ENCODE measurements at places on chromosomes 13 and 19.

- DNase-seq: no peak
Observed at GRCh38 chr13:102962430-102962829, 103.8 kb downstream of the SLC10A2 start.

DNA sequence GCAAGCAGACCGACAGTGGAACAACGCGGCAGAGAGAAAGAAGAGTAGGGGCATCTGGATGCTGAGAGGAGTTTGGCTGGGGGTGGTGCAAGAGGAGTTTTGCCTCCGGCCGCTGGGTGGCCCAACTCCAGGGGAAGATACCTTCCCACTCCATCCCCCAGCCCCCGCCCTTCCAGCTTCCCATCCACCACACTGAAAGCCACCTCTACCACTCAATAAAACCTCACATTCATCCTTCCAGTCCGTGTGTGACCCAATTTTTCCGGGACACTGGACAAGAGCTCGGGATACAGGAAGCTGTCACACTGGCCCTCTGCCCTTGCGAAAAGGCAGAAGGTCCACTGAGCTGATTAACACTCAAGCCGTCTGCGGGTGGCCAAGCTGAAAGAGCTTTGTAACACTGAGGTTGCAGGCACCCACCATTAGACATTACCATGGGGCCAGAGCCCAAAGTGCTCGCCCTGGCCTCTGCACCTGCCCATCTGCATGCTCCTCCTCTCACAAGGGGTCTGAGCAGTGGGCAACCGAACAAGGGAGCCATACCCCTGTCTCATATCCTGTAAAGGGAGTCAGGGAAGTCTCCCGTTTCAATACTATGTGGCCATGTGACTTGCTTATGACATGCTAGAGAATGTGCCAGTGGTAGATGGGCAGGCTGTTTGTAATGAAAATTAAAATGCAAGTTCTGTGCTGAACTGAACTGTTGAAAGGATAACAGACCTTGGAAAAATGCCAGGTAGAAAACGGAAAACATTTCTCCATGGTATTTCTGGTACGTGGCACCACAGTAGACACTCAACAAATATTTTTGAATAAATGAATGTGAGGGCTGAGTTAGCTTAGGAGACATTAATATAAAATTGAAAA, 205.1 kb upstream of the STARD13 start:
- DNase-seq: no peak

- DNase-seq: no peak
Observed at GRCh38 chr19:17389957-17390664, 3.9 kb downstream of the CCDC194 start.

DNA sequence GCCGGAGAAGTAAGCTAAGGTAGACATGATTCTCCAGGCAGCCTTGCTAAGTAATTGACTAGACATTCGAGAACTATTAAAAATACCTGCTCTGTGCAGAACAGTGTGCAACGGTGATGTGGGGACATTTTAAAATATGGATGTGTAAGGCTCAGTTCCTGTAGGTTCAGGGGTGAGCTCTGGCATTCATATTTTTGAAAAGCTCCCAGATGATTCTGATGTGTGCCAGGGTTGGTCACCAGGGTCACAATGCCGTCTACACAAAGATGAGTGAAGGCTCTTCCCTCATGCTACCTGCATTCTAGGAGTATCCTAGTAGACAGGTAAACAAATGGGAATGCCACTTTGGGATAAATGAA, 702 bp upstream of the EPSTI1 start:
- DNase-seq: no peak

GRCh38 chr19:28326746-28327145, 886.2 kb downstream of the UQCRFS1 start:
- DNase-seq: no peak

DNA sequence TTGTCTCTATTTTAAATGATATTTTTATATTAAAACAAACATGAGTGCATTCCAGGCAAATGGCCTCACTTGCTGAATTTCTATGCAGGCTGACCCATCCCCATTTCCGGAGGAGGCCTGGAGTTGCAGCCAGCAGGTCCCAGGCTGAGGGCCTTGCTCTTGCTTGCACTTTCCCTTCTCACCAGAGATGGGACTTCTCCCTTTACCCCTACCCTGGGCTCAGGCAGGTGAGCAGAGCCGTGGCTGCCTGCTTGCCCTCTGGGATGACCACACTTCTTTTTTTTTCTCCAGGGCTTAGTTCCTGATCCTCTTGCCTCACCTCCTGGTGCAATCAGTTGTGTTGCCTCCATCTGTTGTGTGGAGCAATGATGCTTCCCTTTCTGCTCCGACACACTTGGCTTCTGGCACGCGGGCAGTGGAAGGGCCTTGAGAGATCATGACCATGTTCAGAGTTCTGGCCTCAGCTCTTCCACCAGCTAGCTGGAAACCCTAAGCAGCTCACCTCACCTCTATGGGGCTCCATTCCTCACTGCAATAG, 11.1 kb upstream of the OLFM4 start:
- no peak for DNase-seq

DNA sequence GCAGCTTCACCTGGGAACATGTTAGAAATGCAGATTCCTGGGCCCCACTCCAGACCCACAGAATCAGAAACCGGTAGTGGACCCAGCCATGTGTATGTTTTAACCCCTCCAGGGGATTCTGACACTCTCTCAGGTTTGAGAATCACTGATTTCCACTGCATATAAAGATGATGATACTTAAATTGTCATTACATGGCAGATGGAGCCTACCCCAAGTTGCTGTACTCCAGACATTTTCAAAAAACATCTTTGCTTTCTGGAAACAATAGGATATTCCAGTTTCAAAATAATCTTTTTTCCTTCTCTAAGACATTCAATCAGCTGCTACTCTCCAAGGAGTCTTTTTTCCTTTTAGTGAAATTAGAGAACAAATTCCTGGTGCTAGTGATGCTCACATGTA, 48.6 kb upstream of the RGCC start:
- peak; percentile 41 for DNase-seq

DNA sequence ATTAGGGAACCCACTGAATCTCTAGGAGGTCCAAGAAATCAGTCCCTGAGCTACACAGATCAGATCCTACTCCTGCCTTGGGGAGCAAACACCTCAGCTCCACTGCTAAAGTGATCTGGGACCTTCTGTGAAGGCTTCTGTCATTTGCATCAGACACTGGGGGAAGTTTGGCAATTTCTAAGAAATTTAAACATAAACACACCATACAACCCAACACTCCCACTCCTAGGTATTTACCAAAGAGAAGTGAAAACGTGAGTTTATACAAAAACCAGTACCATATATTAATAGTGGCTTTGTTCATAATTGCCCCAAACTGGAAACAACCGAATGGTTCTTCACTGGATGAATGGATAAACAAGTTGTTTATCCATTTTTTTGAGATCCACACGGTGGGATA, 7.3 kb upstream of the TYROBP start:
- DNase-seq: no peak

- DNase-seq: no peak
Observed at GRCh38 chr13:38804536-38804935, 117.7 kb downstream of the FREM2 start.

DNA sequence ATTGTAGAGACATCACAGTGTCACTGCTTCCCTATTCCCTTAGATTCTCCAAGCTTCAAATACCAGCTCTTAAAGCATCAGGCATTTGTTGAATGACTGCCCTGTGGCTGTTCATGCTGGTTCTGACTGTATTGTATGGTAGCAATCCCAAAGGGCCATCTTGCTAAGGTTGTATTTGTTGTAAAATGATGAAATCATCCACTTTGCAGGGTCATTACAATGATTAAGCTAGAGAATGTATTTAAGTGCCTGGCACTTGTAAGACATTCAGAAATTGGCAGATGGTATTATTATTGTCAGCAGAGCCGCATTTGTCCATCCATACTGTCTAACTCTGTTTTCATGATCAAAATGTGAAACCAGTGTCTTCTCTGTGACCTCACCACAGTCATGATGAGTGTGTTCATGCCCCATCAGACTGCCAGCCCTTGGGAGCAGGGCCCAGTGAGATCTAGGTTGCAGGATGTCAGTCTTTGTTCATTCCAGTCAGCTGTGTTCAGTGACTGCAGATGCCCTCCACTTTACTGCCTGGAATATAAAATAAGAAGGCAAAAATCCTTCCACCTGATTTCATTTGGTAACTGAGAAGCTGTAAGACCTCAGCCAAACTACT, 86.1 kb downstream of the DHRS12 start:
- no peak for DNase-seq

DNA sequence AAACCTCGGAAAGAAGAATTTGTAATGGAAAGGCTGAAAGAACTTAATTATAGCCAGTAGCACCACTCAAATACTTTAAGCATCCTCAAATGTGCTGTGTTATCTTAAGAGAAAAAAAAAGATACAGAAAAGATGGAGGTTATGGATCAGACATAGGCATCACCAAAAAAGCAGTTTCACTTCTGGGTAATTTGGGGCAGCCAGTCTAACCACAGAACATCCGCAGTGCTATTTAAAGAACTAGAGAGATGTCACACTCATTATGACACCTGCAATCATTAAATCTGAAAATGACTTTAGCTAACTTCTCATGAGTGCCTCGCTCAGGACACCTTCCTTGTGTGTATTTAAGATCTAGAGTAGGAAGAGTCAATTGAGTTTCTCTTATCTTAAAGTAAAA, 211.8 kb downstream of the RBM26 start:
- DNase-seq: no peak

DNA sequence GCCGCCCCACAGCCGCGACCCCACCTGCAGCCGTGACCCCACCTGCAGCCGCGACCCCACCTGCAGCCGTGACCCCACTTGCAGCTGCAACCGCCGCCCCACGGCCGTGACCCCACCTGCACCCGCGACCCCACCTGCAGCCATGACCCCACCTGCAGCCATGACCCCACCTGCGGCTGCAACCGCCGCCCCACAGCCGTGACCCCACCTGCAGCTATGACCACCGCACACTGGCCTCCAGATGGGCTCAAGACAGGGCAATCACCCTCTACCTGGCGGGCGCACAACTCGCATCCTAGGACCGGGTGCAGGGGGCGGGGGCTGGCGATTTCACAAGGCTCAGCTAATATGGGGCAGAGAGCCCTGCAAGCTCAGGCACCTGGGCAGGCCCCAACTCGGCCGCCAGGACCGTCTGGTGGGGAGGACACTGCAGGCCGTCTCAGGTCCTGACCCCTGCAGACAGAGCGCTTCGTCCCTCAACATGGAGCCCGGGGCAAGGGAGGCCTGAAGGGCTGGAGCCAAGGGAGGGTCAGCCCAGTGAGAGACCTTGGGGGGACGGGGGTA, 15.1 kb downstream of the SBNO2 start:
- DNase-seq: no peak

DNA sequence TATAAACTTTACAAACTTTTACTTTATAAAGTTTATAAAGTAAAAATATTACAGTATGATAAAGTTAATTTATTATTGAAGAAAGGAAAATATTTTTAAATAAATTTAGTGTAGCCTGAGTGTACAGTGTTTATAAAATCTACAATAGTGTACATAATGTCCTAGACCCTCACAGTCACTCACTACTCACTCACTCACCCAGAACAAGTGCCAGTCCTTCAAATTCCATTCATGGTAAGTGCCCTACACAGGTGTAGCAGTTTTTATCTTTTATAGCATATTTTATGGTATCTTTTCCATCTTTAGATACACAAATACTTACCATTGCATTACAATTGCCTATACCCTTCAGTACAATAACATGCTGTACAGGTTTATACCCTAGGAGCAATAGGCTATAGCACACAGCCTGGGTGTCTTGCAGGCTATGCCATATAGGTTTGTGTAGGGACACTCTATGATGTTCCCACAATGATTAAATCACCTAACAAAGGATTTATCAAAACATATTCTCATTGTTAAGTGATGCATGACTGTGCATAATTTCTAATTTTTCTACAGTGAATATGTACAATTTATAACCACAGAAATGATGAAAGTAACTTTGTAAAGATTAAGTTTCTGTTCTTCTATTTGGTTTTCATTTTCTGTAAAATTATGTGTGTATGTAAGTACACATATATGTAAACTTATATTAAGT, 98.0 kb downstream of the SPRY2 start:
- no peak for DNase-seq

DNA sequence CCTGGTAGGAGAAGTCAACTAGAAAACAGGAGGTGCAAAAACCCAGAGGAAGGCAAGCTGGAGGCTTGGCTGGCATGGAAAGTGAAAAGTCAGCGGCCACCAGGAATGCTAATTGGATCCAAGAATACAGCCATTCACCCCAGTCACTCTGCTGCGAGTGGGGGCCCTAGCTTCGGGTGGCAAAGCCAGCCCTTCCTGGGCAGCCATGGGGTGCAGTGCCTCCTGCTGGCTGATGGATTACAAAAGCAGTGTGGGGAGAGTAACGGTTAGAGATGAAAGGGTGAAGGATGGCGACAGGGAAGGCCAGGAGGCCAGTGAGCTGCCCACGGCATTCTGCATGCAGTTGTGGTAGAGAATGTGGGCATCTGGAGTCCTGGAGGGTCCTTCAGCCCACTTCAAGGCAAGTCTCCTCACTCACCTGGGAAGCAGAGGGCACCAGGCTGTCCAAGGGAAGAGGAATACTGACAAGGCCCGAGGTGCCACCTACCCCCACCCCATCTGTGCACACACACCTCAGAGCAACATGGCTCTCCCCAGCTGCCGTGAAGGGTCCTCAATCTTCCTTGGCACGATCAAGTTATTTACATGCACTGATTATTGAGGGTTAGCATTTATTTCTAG, 20.3 kb upstream of the EPHX3 start:
- DNase-seq: no peak

DNA sequence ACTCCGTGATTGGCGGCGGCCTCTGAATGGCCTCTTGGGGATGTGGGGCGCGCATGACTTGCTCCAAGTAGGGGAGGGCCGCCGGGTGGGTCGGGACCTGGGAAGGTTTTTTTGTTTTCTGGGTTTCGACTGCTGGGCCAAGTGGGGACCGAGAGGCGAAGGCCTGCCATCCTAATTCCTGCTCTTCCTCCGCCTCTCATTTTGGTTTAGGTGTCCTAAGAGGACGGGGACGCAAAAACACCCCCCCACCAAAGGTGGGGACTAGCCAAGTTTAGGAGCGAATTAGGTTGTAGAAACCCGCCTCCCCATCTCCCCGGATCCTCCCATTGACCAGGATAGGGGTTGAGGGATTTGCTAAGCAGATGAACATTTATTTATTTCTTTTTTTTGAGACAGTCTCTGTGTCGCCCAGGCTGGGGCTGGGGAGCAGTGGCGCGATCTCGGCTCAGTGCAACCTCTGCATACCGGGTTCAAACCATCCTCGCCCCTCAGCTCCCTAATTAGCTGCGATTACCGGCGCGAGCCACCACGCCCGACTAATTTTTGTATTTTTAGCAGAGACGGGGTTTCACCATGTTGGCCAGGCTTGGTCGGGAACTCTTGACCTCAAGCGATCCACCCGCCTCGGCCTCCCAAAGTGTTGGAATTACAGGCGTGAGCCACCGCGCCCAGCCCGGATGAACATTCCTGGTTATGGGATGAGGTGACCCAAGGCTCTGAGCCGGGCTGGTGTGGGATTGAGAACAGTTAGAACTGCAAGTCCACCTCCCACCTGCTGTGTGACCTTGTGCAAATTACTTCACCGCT, 838 bp downstream of the PPP2R1A start:
- no peak for DNase-seq

GRCh38 chr19:15776264-15776663, 11.2 kb upstream of the OR10H5 start:
- no peak for DNase-seq

GRCh38 chr13:75804054-75804453, 167.9 kb downstream of the LMO7 start:
- DNase-seq: no peak

- no peak for DNase-seq
Observed at GRCh38 chr19:3479177-3479833, 1.0 kb downstream of the SMIM24 start.

- no peak for DNase-seq
Observed at GRCh38 chr13:90533866-90534265, 813.6 kb upstream of the MIR17HG start.
